ENCODE measurements at places on chromosomes 7 and 10.

DNA sequence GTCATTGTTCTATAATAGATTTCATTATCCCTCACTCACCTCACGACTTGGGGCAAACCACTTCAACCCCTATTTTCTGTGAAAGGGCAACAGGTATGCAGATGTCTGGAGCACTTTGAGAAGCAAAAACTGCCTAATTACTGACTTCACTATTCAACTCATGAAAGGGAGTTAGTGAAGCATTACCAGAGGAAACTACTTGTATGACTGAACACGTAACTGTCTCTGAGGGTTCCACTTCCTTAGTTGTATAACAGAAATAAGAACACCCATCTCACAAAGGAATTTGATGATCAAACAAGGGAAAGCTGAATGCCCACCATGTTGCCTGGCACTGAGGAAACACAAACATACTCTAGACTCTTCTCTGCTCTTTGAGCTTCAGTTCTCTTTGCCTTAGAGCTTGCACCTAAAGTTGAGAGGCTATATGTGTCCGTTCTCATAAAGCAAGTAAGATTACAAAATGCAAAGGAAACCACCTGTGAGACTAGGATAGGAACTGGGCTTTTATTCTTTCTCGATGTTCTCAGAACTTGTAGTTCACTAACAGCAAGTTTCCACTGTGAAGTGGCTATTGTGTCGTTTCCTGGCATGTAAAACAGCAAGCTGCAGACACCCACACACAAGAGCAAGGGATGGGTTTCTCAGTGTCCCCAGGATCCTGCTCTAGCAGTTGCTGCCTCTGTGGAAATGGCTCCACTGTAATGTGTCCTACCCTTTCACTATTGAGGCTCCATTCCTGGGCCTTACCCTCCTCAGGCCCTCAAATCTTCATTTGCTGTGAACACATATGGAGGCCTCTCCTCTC lies 2.6 kb downstream of the TMEM243 start:
- peak; percentile 33 for DNase-seq

- no peak for DNase-seq
Observed at GRCh38 chr10:112919721-112920120, 30.3 kb upstream of the TCF7L2 start.

DNA sequence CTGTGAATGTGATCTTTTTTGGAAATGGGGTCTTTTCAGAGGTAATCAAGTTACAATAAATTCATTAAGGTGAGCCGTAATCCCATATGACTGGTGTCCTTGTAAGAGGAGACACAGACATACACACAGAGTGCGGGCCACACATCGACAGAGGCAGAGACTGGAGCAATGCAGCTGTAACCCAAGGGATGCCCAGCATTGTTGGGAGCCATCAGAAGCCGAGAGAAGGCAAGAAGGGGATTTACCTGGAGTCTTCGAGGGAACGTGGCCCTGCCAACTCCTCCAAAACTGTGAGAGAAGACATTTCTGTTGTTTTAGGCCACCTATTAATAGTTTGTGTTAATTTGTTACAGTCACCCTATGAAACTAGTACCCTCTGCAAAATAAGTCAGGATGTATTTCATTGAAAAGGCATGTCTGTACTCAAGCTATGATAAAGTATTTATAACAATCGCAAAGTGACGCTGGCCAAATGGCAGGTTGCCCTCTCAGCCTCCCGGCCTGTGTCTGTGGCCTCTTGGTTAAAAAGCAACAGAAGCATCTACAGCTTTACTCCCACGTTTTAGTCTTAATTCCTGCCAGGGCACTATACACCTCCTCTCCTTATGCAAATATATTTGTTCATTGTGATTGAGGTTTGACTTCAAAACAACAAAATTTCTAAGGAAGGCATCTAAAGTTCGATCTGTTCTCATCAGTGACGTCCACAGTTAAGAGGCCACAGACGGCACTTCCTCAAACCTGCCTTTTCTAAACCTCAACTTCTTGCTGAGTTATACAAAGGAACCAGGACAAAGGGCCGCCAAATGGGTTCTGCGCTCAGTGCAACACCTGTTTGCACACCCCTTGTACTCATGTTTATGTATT lies 46.8 kb downstream of the HIPK2 start:
- DNase-seq: no peak

- DNase-seq: no peak
Observed at GRCh38 chr7:48528646-48529045, 357.4 kb downstream of the ABCA13 start.

GRCh38 chr7:100506356-100506923 lies 22.7 kb downstream of the NYAP1 start:
- DNase-seq: no peak

GRCh38 chr10:80464557-80465450 lies 10.7 kb downstream of the TSPAN14 start:
- DNase-seq: no peak

GRCh38 chr7:116167177-116167576 lies 43.2 kb upstream of the TES start:
- DNase-seq: no peak

DNA sequence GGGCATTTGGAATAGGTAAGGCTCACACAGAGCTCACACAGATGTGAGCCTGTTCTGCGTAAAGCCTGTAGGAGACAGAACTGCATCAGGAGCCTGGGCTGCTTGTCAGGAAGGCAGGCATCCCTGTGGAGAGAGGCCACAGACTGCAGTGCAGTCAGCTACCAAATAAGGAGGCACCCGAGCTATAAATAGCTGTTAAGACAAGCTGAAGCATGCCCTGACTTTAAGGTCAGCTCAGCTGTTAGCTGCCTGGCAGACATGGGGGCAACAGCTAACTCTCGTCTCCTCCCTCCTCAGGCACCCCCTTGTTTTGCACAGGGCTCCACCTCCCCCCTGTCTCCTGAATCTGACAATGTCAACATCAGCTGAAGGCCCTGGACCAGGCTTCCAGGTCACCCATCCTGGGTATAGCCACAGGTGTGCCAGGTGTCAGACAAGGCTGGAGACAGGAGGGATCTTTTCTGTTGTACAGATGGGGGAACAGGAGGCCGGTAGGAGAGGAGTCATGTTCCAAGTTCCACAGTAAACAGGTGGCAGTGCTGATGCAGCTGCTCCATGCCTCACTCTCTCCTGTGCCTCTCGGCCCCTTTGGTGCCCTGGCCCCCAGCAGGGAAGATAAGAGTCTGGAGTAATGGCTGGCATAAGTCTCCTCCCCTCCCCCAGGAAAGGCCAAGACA lies 27.6 kb upstream of the MKRN1 start:
- DNase-seq: no peak

DNA sequence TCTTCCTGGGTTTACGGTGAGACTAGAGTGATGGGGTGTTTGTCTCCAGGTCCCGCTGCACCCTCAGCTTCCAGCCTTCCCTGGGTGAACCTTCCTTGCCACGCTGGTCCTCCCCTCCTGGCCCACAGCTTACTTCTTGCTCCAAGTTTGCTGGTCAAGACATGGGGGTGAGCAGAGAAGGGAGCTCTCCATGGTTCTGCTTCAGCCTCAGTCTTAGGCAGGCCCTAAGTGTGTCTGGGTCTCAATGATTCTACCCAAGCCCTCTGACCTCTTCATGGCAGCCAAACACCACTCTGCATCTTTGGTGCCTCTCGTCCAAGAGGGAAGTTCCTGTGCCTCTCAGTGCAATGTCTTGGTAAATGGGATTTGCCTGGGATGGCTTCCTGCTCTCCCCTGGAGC lies 356.5 kb upstream of the KLF6 start:
- no peak for DNase-seq

DNA sequence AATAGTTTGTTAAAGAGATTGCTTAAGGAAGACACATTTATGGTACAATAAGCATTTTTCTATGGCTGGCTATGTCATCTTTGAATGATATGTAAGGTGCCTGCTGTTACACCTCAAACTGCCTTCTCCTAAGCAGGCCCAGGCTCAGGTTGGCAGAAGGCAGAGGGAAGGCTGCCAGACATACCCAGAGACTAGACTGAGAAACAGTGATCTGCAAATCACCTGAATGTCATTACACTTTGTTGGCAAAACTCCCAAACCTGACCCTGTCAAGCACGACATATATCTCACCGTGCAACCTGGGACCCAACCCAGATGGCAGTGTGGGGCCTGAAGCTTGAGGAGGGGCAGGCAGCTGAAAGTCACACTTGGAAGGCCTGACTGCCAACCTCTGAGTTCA lies 136.6 kb upstream of the TARP start:
- no peak for DNase-seq

- no peak for DNase-seq
Observed at GRCh38 chr7:135942614-135943013, 34.5 kb downstream of the MTPN start.

DNA sequence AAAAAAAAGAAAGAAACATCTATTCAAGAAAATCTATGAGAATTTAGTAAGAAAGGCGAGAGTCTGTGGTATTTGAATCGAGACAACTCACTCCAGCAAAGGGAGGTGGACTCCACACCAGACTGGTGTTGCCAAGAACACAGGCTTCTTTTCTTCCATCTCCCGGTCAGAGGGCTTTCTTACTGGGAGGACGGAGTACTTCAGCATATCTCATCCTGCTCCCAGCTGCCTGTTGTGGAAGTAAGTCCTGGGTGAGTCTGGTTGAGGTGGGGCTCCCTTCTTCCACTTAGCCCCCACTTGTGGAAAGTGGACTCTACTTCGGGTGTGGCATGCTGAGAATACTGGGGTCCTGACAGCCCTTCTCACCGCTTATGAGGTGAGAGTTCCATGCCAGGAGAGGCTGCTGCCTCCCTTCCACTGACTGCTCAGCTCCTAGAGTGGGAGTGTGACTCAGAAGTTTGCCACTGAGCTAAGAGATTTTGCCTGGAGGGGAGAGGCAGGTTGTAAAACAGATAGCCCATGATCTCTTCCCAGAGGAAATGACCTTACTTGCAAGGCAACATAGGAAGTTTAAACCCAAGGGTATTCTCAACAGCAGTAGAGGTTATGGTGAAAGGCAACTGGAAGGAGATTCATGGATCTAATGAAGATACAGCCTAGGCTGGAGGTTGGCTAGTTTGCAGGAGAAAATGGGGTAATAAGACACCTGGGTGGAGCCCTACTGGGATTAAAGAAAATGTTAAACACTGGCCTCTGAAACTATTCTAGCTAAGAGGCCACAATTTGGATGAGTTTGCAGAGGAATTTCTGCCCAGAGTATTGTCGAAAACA lies 3.5 kb upstream of the NACAD start:
- no peak for DNase-seq

DNA sequence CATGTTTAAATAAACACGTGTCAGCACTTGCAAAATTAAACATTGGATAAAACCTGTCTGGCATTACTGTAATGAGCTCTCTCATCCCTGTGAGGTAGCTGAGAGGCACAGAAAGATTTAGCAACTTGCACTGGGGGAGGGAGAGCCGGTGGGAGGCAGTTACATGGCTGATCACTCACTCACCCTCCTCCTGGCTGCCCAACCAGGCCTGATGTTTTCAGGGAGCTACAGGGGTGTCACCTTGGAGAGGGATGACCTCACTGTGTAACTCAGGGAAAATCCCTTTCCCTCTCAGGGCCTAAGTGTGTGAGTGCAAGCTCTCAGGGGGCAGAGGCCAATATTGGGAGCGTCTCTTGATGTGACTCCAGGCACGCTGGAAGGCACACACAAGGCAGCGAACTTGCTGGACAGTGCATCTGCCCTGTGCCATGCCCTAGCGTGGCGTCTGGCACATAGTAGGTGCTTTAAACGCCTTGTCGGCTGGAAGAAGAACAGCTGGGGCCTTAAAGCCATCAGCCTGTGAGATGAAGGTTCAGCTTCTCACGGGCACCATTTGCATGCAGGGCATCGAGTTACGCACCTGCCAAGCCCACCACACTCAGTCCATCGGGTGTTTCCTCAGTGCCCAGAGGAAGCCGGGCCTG lies 51.1 kb downstream of the ELFN1 start:
- no peak for DNase-seq

DNA sequence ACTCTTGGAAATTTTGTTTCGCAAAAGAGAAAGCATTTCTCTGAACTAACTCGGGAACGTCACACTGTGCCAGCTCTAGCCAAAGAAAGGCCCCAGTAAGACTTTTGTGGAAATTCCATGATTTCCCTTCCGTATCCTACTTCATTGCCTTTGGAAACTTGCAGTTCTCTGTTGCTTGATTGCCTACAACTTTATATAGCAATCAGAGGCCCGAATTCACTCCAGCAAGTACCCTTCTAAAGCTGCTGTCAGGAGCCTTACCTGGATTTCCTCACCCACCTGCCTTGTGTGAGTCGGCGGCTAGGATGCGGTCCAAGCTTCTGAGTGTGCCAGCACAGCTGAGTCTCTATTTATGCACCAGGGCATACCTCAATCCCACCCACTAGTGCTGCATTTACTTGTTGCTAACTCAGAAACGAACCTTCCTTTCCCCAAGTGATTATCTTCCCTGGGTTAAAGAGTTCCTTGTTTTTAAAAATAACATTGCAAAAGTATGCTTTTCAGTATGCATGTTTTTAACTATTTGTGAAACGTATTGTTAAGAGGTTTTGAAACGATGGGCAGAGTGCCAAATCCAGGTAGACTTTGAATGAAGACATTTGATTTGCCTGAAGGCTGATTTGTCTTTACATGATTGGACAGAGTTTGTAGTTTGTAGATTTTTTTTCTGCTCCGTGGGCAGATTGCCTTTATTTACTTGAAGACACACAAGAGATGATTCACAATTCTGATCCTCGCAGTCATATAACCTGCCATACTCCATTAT lies at the start of gene AGR2:
AGR2 (minus strand) TSS at position 326 of the 766 bp plus-strand sequence. CDS start 3,203 bp downstream, outside the sequence.
- DNase-seq: no peak

DNA sequence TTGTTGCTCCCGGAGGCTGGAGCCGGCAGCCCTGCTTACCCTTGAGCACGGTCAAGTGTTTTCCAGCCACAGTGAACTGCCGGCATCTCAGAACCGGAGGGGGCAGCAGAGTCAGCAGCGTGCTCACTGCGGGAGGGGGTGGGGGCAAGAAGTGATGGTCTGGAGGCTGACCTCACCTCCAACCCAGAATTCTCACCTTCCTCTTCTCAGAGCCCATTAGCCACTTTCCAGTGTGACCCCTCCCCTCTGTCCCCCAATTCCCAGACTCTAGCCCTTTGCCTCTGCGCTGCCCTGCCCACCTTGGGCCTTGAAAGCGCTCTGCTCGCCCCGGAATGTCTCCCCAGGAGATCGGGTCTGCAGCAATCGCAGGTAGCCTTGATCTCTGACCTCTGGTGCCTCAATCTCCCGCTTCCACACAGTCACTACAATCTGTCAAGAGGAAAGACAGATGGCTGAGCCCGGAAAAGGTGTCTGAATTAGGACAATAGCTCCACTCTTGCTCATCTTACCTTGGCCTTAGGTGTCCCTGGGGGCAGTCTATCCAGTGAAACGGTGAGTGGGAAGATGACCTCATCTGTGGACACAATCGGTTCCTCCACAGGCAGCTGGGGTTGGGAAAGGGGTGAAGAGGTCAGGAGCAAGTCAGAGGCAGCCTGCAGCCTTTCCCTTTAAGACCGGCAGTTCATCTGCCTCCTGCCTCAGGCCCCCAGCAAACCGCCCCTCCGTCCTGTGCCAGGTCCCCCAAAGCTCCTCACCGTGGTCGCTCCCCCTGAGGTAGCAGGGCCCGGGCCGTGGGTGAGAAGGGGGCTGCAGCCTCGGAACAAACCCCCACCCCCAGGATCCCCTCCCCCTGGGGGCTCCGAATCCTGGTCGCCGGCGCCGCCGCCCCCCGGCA lies 942 bp downstream of the TRAPPC14 start:
- no peak for DNase-seq

- DNase-seq: no peak
Observed at GRCh38 chr10:871951-872403, 59.5 kb downstream of the LARP4B start.

GRCh38 chr7:1105189-1105588 lies 17.3 kb downstream of the GPER1 start:
- no peak for DNase-seq
